ENCODE measurements at places on chromosomes 5 and 9.

DNA sequence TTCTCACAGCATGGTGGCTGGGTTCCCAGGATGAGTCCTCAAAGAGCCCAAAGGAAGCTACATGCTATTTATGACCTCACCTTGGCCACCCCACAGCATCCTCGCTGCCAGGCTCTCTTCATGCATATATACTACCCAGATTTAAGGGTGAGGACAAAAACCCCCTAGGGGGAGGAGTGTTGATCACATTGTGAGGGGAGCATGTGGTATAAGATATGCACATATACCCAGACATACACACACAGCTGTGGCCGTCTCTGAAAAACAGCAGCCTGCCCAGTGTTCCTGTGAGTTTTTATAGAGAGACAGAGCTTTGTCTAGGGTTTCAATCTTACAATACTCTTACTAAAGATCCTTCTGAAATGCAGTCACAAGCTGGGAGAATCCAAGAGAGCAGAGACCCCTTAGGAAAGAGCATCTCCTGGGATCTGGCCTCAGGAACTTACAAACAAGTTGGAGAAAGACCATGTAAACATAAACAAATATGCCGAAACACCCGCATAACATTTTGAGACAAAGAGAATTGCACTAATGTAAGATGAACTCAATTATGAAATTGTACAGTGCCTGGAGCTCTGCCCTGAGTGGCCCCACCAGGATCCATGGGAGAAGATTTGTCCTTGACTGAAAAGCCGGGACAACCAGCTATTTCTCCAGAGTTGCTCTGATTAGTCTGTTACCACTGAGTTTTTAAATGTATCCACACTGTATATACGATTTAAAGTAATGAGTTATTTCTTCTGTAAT is 146.4 kb downstream of the GADD45G start:
- no peak for DNase-seq

DNA sequence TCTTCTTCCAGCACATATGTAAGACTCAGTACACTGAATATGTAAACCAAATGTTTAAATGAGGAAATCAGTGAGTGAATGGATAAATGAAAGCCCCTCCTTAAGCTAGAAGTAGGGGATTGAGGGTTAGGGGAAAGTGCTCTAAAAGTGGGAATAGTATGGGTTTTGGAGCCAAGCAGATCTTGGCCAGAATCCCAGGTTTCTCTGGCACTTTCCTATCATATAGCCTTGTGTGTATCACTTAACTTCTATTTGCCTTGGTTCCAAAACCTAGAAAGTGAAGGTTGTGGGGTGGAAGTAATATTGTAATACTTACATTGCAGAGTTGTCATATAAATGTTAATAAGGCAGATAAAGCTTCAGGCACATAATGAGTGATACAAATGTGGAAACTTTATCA is 45.0 kb upstream of the SV2C start:
- DNase-seq, result no peak

DNA sequence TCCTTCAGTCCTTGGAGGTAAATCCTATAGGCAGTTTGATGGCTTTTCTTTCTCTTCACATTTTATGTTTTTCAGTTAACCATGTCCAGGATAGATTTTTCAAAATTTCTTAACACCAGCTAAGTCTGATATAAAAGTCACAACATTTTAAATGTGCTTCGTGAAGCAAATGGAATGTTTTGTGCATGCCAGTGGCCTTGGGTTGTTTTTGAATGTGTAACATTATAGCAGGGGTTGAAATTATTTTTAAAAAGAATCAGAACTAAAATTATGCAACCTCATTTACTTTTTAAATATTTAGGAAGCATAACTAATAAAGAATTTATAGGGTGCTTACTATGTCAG is 201.1 kb downstream of the ARHGEF28 start:
- DNase-seq, result no peak

GRCh38 chr5:131286400-131286715 is 22.5 kb downstream of the CDC42SE2 start:
- DNase-seq, result no peak

- DNase-seq, result no peak
These were observed at the start of gene NMUR2 for GRCh38 chr5:152405145-152405544. TSS of gene NMUR2 (minus strand) at chr5:152405279. CDS start at chr5:152405113, 166 bp downstream.

GRCh38 chr9:68640421-68641089 is 64.5 kb upstream of the PIP5K1B start:
- DNase-seq, result no peak

DNA sequence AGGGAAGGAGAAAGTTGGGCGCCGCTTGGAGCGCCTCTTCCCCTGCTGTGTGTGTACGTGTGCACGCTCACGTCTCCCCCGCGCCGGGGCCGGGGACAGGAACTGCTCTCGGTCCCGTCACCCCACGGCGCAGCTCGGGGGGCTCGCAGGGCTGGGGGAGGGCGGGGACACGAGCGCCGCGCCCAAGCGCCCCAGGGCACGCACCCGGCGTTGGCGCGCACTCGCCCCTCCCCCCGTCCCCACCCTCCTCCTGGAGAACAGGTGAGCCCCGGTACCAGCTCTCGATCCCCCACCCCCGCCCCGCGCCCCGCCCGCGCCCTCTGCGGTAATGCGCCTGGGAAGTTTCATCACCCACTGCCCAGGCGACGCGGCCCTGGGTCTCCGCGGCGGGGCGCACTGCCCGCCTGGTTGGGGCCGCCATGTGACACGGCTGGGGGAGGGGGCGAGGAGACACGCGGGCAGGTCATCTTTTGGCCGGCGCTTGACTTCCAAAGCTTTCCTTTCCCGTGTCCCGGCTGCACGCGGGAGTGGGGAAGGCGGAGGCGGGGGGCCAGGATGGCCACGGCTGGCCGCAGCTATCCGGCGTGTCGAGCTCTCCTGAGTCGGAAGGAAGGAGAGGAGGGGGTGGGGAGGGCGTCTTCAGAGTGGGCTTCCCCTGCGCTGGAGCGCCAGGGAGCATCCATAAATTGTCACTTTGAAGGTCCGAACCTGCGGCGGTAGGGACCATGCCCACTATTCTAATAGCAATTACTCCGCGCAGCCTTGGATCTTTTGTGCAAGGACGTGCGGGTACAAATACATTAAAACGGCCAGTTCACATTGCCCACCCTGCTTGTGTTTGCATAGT is 1.5 kb upstream of the STC2 start:
- no peak for DNase-seq

DNA sequence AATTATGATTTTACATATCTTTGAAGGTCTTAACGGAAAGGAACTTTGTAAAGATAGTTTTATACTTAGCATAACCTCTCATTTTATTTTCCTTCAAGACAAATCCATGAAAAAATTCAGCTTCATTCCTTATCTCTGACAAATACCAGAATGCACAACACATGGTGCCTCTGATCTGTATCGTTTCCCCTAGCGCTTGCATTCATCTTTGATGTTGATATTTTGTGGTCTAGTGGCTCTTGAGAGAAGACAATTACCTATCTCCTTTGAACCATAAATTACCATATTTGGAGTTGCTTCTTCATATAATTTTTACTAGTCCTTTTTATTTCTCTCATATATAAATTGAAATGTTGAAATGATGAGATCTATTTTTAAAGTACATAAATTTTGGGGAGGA is 551.3 kb downstream of the PDE4D start:
- no peak for DNase-seq

DNA sequence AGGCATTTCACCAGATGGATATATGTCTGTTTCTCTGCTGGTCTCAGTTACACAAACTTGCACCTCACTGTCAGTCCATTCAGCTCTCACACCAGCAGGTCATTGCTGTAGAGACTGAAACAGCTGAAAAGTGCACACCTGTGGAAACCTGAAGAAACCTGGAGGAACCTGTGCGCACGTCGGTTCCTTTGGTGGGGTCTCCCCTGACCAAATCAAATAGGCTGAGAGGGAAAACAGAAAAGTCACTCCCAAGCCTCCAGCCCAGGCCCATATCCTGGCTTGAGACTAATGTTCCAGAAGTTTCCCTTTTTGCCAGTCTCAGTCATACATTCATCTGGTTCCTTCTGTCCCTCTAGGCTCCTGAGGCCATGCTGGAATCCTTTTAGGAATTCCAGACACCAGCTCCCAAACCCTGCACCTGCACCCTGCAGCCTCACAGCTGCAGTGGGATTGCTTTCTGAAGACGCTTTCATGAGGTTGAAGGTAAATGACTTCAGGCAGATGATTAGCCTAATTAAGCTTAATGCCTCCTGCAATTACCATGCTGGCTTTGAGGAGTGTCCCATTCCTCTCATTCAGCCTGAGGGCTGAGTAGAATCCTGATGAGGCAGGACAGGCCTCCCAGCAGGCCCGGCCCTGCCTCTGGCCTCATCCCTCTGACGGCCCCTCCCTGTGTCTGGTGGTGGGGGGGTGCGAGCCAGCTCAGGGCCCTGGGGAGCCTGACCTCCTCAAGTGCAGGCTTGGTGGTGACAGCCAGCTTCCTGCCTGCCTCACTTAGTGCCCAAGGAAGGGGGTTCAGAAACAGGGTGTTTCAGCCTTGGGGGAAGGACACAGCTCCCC is 24.3 kb upstream of the CXCL14 start:
- DNase-seq, result no peak

DNA sequence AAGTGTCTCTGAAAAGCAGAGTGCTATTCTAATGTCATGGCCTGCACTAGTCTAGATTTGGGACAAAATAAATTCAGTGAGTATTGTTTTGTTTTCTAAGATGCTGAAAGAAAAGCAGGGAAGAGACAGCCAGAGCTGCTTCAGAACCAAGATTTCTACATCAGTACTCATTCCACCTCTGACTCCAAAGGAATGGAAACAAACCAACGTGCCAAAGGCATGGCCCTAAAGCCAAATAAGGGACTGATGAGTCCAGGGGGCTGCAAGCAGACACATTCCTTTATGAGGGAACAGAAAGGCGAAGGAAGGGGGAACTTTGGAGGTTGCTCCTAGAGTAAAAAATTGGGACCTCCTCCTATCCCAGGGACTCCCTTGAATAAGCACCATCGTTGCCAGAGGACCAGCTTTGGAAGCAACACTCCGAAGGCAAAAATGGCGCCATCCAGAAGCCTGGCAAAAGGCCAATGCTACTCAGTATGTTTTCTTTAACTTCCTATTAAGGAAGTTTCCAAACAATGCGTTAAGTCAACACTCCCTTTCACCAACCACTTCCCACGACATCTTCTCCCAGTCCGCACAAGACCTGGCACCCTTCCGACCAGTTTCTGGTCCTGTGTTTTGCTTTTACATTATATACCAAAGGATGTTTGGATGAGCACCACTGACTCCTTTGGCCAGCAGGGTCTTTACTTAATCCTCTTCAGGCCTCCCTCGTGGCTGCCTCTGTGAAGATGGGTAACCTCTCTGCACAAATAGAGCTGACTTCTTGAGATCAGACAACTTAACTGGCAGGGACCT is 31.6 kb downstream of the ADAM19 start:
- no peak for DNase-seq

DNA sequence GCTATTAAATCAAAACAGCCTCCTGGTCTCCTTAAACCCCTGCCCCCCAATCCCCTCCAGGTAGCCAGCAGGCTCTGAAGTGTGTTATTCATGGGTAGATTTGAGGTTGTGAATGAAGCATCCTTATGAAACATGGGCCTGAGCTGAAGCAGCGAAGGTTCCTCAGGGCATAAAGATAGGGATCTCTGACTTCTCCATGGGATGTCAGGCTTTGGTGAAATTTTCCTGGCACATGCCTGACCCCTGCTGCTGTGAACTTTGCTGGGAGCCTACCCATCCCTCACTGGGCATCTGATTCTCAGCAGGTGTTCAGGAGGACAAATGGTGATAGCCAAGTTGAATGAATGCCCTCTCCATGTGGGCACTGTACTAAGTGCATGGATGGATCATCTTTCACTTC is 250.3 kb downstream of the ASTN2 start:
- DNase-seq, result no peak

Data from hematopoietic multipotent progenitor cell treated with erythropoietin and hydrocortisone succinate and interleukin-3 and kit ligand, for 6 days (in vitro differentiated cells).